Effector CD4-positive, alpha-beta T cell (primary cell): ENCODE measurements at places on chromosomes 2 and 18.
A peak's percentile ranks its signal among the peaks of the same experiment; 100 is the strongest.

- no peak for DNase-seq
Observed at GRCh38 chr2:156211318-156211717, 121.2 kb downstream of the NR4A2 start.

GRCh38 chr18:57547260-57547659 is 39.2 kb downstream of the FECH start:
- no peak for DNase-seq

GRCh38 chr18:31261792-31262582 is 56.0 kb upstream of the DSG1 start:
- DNase-seq = no peak

- no peak for DNase-seq
Observed at GRCh38 chr2:105801961-105802360, 57.2 kb downstream of the NCK2 start.

- DNase-seq = no peak
Observed at GRCh38 chr2:91974401-91975129, 2896.7 kb upstream of the TEKT4 start.

GRCh38 chr2:173229086-173229485 is 125.6 kb upstream of the CDCA7 start:
- no peak for DNase-seq

- no peak for DNase-seq
Observed at GRCh38 chr2:200781616-200782015, 30.1 kb upstream of the BZW1 start.

- no peak for DNase-seq
Observed at GRCh38 chr18:4444306-4444705, 10.8 kb downstream of the DLGAP1 start.

- DNase-seq = no peak
Observed at GRCh38 chr2:10538224-10538894, 90.2 kb upstream of the ODC1 start.

DNA sequence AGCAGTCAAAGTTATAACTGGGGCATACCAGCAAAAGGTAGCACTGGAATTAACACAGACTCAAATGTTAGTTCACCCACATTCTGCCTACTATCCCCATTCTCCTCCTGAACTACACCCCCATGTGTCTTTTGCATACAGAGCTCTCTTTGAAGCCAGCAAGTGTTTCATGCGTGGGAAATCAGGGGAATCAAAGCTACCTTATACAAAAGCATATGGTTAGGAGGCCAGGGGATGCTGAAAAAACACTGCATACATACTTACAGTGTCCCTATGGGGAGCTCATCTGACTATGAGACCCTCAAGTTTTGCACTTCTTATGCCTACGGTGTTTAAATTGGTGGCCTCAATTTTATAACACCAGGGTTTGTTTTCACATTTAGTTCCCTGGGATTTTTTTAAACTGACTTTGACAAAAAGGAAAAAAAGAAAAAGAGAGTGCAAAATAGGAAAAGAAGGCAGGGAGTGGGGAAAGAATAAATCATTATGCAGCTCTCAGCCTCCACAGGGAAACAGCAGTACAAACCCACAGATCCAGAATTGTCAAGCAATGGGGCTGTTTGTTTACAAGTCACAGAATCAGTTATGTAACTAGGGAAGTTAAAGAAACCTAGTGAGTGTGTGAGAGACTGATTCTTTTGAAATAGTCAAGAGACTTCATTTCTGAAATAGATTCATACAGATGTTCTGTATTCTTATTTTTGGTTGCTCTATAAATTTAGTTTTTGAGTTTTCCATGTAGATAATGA is 20.1 kb upstream of the PPP3R1 start:
- no peak for DNase-seq

- no peak for DNase-seq
Observed at GRCh38 chr2:53423465-53423864, 344.1 kb upstream of the CHAC2 start.

GRCh38 chr2:6793913-6794312 is 71.8 kb downstream of the CMPK2 start:
- no peak for DNase-seq

DNA sequence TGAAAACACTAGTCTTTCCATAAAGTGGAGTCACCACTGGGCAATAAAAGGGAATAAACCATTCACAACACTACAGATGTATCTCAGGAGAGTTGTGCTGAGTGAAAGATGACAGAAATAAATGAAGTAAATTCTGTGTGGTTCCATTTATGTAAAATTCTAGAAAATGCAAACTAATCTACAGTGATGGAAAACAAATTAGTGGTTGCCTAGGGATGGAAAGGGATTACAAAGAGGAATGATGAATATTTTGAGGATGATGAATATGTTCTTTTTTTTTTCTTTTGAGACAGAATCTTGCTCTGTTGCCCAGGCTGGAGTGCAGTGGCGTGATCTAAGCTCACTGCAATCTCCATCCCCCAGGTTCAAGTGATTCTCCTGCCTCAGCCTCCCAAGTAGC is 123.0 kb downstream of the MAPK4 start:
- DNase-seq = no peak

- DNase-seq = no peak
Observed at GRCh38 chr2:143142598-143142997, 13.4 kb downstream of the ARHGAP15 start.

GRCh38 chr2:58896638-58897037 is 655.5 kb upstream of the FANCL start:
- DNase-seq = no peak

DNA sequence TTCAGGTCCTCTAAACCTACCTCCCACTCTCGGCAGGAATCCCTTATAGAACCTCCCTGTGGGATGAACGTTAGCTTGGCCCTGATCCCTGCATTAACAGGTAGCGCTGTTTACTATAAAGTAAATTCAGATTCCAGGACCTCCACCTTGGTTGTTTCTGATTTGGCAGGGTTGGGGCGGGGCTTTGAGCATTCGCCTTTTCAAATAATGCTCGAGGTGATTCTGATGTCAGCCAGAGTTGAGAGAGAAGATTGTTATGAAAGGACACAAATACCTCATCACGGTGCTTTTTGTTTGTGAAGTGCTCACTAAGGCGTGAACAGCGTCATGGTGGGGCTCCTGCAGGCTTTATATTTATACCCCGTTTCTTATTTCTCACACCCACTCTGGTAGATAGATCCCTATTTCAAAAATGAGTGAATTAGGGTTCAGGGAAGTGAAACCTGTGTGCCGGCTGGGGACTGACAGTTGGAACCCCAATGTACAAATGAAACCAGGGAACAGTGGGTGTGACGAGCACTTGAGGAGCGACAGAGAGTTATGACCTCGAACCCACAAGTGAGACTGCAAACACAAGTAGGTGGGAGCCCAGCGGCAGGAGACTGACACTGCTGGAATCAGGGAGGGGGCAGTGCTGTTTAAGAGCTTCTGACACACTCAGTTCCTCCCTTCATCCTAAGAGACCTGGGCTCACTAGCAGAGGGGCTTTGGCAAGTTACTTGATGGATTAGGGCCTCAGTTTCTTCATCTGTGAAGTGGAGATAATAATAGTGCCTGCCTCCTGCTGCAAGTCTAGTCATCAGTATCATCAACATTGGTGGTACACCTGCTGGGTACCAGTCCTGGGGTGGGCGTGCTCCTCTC is 14.2 kb upstream of the CXCR4 start:
- peak; percentile 75 for DNase-seq

GRCh38 chr2:211745295-211746097 is 793.1 kb downstream of the ERBB4 start:
- DNase-seq = no peak

DNA sequence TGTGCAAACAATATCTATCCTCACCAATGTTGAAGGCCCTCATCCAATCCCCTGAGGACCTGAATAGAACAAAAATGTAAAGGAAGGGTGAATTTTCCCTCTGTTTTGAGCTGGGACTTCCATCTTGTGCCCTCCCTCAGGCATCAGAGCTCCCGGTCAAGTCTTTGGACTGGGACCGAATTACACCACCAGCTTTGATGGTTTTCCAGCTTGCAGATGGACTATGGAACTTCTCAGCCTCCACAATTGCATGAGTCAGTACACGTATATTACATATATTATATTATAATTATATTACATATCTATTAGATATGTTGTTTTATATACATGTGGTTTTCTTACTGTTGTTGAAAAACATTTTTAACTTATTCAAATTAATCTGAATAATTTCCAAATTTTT is 496.4 kb downstream of the CMPK2 start:
- DNase-seq = no peak

- no peak for DNase-seq
Observed at GRCh38 chr2:157216286-157216965, 41.1 kb upstream of the GALNT5 start.

GRCh38 chr18:63316612-63317555 is 2.7 kb downstream of the BCL2 start:
- DNase-seq = no peak

- DNase-seq = no peak
Observed at GRCh38 chr2:14140009-14140550, 492.4 kb upstream of the LRATD1 start.

DNA sequence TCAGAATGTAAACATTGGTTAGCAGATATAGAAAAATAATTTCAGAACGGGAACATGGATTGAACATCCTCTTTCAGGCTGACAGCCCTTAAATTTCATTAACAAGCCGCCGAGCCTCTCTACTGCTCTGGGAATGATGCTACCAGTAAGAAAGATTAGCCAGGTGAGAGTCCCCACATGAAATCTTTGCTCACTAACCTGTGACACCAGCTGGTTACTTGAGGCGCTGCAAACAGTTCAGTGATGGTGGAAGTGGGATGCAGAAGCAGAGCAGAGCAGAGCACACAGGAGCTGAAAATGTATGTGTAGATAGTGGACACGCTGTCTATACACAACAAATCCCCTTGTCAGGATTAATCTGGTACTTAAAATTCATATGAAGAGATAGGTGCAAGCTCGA is 721.1 kb downstream of the DPP10 start:
- DNase-seq = no peak

DNA sequence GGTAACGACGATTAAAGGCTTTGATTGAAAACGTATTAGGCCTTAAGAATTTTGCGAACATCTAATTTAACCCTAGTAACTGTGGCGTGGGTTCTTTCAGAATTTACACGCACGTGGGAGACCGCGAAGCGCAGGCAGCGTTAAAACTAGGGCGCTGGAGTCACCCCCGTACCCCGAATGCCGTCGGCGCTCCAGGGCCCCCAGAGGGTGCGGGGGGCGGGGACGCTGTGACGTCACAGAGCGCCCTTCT is 673 bp upstream of the SMCHD1 start:
- peak; percentile 79 for DNase-seq

DNA sequence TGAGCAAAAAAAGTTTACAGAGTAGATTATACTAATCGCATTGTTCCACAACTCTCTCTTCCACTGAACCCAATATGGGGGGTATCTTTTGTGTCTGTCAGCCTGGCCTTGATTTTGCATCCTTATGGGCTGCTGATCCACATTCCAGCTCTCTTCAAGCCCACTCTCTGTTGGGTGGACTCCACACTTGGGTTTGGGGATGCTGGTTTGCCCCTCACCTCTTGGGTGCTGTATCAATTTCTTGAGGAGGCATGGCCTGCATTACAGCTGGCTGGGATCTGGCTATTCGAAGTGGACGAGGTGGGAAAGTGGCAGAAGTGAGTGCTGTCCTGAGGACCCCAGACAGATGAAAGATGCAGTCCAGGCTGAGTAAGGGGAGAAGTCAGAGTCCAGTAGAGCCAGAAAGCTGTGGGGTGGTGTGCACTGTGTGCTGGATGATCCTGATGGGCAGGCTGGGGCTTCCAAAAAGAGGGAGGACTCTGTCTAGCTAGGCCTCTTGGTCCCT is 141.4 kb downstream of the CAPN13 start:
- no peak for DNase-seq

- no peak for DNase-seq
Observed at GRCh38 chr18:2515908-2516625, 55.2 kb downstream of the METTL4 start.

DNA sequence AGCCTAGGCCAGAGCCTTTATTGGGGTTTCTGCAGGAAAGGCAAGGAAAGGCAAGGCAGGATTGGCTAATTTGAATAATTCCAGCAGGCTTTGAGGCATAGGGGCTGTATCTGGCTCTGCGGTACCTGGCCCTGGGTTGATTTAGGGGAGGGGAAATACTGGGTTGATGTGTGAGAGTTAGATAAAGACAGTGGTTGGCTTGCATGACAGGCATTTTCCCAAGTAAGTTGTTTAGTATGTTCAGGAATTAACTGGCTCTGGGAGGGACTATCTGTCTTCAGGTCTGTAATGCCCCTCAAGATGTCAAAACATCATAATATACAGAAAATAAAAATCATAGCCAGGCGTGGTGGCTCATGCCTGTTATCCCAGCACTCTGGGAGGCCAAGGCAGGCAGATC is 98.7 kb downstream of the UBR3 start:
- no peak for DNase-seq

DNA sequence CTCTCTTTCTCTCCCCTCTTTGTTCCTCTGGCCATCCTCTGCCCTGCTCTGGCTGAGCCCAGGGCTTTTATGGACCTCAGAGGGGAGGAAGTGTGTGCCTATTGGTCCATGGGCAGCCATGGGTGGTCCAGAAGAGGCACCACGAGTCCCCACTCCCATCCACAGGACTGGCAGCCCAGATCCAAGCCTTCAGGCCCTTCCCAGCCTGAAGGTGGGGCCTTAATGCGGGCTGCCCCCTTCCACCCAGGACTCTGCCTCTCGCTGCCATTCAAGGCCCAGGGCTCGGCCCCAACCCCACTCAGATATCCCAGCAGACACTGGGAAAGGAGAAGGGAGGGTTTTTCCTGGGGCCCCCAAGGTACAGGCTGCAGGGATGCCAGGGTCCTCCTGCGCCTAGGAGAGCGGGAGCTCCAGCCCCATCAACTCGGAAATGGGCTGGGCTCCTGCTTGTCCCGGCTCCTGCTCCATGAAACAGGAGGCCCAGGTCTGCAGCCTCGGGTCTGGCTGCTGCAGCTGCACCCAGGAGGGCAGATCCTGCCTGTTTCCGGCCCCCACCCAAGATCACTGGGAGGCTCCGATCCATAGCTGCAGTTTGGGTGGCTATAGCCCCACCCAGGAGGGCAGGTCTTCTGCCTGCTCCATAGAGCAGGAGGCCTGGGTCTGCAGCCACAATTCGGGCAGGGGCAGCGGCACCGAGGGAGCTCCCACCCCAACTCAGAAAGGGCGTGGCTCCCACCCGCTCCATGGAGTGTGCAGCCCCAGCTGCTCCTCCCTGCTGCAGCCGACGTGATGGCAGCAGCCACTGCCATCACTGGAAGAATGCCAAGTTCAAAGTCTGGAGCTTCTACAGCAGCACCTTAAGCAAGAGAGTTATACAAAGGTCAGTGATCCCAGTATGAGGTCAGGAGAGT is 116.6 kb upstream of the RBBP8 start:
- no peak for DNase-seq

GRCh38 chr2:212665948-212666347 is 127.3 kb upstream of the ERBB4 start:
- DNase-seq = no peak
